ENCODE measurements at places on chromosomes 4 and X.
A peak's percentile ranks its signal among the peaks of the same experiment; 100 is the strongest.

DNA sequence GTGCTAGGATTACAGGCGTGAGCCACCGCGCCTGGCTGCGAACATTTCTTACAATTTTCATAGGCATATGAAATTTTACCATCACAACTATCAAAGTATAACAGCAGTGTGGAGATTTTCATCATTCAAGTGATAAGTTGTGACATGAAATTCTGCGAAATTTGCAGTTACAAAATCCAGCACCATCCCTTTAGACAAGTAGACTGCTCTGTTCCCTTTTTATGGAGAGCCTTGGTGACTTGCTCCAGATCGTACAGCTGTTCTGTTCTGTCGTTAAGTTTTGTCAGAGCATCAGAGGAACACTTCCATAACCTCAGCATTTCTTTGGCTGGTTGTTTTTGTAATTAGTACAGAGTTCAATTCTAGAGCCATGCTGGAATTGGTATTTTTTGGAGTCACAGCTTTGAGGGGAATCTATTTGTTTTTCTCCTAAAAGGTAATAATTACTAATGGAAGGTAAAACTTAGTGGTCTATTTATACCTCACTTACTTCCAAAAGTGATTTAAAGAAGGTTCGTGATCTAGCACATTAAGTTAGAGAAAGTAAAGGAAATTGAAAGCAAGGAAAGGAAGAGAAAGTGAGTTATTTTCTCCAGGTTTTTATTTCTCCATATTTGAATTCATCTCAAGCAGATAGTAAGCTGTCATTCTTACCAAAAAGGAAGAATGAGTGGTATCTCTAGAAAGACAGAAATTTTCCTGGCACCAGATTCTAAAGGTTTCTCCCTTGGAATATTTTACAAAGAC, 22.1 kb downstream of the ZRSR2 start:
- DNase-seq = no peak

DNA sequence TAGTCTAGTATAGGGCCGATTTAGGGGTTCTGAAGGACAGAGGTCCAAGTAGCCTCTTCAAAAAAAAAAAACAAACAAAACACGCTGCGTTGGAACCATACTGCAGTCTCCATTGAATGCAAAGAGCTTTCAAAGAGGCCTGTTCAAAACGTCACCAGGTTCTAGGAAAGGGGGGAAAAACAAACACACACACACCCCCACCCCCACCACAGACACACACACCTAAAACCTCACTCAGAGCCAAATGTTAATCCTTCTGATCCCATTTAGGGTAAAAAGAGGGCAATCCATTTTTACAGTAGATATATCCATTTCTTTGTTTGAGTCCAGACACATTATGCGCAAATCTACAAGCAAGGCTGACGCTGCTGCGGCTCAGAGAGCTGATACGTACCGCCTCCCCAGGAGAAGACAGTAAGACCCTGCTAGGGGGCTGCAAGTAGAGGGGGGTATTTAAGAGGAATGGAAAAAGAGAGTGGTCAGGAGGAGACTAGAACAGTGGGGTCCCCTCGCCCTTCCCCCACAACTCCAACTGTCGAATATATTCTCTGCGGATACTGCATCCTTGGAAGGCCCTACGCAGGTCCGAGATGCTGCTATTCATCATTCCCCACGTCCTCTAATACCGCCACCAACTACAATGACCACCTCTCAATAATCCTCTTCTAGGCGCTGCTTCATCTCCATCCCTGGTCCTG, 1.3 kb downstream of the NKRF start:
- DNase-seq = no peak

DNA sequence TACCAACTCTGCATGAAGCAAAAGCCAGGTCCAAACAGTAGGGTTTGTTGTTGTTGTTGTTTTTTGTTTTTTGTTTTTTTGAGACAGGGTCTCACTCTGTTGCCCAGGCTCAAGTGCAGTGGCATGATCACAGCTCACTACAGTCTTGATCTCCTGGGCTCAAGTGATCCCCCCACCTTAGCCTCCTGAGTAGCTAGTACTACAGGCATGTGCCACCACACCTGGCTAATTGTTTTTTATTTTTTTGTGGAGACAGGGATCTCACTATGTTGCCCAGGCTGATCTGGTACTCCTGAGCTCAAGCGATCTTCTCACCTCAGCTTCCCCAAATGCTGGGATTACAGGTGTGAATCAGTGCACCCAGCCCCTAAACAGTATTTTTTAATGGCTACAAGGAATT, 6.2 kb downstream of the S100P start:
- no peak for DNase-seq

DNA sequence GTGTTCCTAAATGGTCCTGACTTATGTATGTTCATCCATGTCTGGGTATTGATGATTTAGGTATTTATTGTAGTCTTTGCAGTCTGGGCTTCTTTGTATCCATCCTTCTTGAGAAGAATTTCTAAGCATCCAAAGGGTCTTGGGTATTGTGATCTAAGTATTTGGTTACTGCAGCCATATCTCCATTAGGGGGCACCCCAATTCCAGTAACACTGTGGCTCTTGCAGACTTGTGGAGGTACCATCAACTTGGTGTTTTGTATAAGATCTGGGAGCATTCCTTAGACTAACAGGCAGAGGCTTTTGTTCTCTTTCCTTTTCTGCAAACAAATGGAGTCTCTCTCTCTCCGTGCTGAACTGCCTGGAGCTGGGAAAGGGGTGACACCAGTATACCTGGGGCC, 113.7 kb upstream of the NEXMIF start:
- DNase-seq = peak; percentile 4

All from CD4-positive, CD25-positive, alpha-beta regulatory T cell (primary cell).